ENCODE measurements at places on chromosomes 1 and 21.

DNA sequence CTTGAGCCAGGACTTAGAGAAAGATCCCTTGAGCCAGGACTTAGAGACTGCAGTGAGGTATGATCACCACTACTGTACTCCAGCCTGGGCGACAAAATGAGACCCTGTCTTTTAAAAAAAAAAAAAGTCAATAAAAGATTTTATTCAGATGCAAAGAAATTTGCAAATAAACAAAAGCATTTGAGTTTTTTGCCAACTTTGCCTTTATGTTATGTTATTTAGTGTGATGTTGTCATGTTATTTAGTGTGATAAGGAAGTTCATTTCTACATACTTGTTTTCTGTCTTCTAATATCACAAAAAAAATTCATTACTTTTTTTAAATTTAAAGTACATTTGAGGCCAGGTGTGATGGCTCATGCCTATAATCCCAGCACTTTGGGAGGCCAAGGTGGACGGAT, 9.0 kb downstream of the RAD54L start:
- no peak for DNase-seq

GRCh38 chr1:19385221-19385620, 73.1 kb downstream of the SLC66A1 start:
- DNase-seq, result no peak

DNA sequence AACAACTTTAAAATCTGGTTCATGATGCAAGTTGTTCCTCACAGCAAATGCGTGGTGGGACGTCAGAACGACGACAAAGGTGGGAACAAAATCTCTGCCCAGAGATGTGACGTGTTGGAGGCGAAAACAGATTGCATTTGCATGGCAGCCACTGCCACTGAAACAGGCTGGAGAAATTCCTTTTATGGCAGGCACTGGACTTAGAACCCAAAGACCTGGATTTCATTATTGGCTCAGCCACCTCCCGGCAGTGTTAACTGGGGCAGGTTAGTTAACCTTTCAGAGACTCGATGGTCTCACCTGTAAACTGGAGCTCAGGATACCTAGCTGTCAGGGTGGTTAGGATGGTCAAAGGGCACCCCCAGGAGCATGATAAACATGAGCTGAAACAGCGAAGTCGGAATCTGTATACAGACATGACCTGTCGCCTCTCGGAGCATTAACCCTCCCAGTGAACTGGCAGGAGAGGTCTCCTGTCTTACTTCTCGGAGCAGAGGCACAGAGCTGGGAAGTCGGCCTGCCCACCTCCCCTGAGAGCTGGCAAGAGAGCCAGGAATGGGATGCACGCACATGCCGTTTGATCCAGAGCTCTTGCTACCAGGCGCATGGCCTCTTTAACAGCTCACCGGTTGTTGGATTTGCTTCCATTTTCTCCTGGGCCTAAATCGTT, 59.2 kb upstream of the TARBP1 start:
- DNase-seq, result no peak

DNA sequence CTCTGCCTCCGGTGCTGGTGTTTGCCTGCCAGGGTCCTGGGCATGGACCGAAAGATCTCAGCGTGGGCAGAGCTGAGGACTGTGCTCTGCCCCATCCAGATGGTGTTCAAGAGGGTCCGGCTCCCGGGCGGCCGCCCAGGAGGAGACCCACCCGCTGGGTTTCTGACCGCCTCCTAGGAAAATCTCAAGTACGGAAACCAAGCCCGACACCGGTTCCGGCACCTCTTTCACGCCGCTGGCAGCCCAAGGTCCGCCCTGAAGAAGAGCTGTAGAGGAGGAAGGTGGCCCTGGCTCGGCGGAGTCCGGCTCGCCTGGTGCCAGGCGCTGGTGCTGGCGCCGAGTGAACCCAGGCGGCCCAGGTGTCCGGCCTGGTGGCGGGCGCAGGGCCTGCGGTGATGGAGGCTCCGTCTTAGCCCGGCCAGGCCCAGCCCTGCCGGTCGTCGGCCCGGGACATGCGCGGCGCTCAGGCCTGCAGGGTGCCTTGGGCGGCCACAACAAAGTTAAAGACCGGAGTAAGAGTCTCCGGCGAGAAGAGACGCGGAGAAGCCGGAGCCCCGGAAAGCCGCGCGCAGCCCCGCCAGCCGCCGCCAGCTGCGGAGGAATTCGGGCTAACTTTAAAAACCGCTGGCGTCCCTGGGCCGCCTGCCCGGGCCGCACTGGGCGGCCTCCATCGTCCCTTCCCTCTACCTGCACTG, 1.5 kb downstream of the GRIK3 start:
- no peak for DNase-seq

DNA sequence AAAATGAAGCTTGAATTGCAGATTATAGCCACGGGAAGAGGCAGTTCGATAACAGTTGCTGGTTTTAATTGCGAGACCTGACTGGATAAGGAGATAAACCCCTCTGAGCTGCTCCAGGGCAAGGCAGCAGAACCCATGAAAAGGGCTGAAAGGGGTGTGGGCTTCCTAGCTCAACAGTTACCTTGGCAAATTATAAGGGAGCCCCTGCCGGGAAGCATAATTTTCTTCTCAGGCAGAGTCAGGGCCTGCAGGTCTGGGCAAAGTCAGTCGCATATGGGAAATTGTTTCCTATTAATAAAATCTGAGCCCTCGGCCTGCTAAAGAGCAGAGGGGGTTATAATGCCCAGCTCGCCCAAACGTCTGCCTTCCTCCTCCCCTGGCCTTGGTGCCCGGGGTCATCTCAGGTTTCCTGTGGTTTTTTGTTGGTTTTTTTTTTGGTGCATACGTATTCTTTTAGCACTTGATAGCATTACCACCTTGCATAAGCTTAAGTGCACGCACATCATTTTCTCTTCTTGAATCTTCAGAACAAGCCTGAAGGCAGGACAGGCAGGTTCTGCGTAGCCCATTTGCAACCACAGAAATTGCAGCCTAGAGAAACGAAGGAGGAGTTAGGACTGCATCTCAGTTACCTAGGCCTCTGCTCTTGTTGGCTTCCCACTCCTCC, 33.9 kb upstream of the SELENON start:
- DNase-seq, result no peak

GRCh38 chr1:938711-939489, 15.2 kb downstream of the SAMD11 start:
- DNase-seq, result no peak

DNA sequence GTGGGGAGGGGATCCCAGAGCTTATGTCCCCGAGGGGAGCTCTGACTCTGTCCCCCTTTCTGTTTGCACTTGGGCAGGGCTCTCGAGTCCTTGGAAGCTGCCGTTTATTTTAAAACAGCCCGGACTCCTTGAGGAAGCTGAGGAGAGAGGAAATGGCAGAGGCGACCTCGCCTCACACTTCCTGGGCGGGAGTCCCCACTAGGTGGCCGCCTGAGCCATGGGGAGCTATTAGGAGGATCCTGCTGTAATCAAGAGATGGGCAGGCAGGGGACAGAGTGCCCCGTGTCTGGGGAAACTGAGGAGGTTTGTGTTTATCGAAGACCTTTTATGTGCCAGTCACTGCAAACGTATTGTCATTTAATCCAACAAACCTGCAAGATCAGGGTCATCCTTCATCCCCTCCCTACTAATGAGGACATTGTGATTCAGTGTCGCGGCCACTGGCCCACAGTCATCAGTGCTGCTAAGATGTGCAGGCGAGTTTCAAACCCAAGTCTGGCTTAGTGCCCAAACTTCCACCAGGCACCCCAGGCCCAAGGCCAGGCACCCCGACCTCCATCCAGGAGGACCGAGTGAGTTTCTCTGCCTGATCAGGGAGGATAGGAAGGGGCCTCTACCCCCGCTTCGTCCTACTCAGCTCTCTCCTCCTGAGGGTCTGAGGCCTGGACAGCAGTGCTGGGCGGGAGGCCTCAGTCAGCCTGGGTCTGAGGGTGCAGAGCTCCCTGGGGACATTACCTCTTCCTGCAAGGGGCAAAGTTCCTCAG, 316.9 kb upstream of the VAMP3 start:
- peak; percentile 21 for DNase-seq

DNA sequence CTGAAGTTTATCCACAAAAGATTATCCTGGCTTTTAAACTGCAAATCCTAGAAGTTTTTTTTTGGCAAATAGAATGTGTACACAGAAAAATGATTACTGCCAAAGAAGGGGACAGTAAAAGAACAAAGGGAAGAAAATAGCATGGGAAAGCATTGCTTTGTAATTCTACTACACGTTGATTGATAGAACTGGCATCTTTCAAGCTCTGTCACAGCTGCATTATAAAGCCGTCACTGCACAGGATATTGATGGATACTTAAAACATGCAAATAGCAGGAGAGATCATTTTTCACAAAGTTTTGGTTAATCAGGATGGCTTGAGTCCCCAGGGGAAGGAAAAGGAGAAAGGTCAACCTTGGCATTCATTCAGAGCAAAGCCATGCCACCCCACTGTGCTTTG, 183.7 kb upstream of the RRP15 start:
- DNase-seq, result no peak

DNA sequence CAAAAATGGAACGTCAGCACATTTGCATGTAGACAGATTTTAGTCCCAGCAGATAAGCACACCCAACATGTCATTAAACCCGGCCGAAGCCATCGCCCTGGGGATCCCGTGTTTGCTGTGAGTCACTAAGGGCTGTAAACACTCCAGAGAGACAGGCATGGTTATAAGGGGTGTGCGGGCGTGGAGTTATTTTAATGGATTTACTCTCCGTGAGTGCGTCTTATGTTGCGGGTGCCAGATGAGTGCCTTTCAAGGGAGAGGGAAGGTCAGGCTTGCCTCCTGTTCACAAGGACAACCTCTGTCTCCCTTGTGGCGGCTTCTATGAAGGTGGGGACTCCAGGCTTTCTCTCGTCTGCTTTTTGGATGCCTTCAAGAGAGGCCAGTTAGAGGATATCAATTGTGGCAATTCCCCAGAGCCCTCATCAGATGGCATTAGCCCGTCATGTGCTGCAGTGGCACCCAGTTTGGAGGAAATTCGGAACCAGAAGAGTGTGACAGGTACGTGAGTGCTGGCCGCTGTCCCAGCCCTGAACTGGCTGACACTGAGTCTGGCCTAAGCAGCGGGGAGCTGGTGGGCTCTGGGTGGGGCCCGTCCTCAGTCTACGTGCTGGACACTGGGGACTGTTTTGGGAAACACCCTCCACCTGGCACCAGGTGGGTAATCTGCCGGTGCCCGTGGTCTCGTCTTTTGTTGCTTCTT, 223.8 kb upstream of the TMEM51 start:
- no peak for DNase-seq

- no peak for DNase-seq
These were observed 206.7 kb upstream of the POU3F1 start for GRCh38 chr1:38253314-38253713.

DNA sequence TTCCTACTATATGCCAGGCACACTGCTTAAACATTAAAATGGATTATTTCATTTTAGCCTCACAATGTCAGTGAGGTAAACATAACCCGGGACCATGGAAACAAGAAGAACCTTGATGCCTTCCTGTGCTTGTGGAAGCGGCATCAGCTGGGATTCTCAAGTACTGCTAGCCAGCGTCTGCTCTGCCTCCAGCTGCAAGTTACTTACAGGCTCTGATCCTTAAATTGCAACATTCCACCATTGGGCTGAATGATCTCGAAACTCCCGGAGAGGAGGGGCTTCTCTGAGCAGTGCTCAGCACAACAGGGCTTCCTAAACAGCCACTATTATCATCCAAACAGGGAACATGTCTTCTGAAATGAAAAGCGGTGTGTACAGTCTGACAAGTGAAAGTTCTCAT, 6.7 kb upstream of the MAN1C1 start:
- DNase-seq, result no peak

- DNase-seq, result peak; percentile 9
These were observed 8.4 kb upstream of the PM20D1 start for GRCh38 chr1:205858141-205858961.

DNA sequence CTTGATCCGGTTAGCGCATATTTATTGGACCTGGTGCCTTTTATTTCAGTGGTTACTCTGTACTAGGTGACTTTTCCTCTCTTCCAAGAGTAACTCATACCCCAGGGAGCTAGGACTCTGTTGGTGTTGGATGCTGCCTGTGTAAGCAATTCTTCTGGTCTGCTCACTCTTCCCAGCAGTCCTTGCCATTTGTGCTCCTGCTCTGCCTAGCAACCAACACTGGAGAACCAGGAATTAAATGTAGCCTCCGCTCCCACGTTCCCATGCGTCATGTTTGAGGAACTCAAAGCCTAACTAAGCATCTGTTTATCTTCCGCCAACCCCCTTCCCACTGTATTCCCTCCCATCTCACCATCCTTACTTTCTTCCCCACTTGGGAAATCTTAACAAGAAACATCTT, 65.7 kb upstream of the RAVER2 start:
- no peak for DNase-seq

DNA sequence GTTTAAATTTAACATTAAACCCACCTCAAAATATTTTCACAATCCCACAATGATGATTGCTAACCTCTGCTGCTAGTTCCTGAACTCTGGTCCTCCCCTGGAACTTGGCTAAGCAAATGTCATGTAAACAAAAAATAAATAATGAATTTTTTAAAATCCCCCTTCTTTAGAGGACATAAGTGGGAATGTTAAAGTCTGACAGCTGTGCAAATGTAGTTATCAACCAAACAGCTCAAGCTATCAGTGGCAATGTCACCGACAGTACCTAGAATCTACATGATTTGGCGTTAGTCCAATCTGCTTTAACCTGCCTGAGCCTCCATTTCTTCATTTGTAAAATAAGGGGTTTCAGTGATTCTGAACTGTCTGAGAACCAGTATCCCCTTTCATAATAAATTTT, 67.7 kb downstream of the GDAP2 start:
- DNase-seq, result no peak

- no peak for DNase-seq
These were observed 103.2 kb upstream of the DMRTA2 start for GRCh38 chr1:50526431-50526830.

GRCh38 chr1:226679853-226680516, 59.1 kb downstream of the ITPKB start:
- DNase-seq, result no peak

DNA sequence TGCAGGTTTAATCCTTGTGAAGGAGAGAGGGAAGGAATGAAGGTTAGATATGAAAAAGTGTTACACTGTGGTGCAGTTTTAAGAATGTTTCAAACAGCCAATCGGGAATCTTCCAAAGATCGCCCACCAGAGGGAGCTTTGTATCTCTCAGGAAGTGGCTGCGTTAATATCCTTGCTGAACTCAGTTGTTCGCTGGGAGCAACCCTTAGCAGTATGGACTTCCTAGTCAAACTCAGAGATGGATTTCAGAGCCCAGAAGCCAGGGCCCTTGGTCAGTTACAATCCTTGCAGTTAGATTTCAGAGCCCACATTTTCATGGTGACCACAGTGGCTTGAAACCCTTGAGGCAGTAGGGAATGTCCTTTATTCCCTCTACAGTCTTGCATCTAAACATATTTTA, 136.2 kb downstream of the NTNG1 start:
- DNase-seq, result peak; percentile 55

DNA sequence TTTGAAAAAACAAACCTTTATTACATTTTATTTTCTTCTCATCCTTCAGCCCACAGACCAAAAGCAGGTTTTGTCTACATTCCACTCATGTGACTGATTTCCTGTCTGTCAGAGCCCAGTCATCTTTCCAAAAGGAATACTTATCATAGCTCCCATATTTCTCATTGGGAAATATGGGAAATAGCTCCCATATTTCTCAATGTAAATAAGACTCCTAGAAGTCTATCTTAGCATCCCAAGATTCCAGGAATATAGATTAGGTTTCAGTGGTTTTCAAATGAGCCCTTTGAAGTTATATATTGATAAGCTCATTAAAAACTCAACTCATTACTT, 19.1 kb upstream of the NRDC start:
- DNase-seq, result peak; percentile 91
